Motor neuron (in vitro differentiated cells): ENCODE measurements at places on chromosomes 2 and 18. TPM values are rescaled to one million over a fixed set of nuclear protein-coding genes. Genes with fewer than 3 reads are reported as not detected.

Gene STAM2
- total RNA-seq = 43.1 and 43.9 TPM in 2 replicates

Gene RUFY4
- total RNA-seq = 0.32 and 0.88 TPM in 2 replicates

Gene TRIM43
- 0.31 and 0.32 TPM in 2 replicates for total RNA-seq

Gene GALNT13
- total RNA-seq = 37.2 and 42.4 TPM in 2 replicates

Gene CCDC148
- 0.71 and 0.86 TPM in 2 replicates for total RNA-seq

Gene CGREF1
- total RNA-seq = 18.3 and 27.3 TPM in 2 replicates

Gene NAT8
- 0.43 TPM in 1 of 2 replicates, not detected in the other for total RNA-seq
